ENCODE measurements at places on chromosomes 5 and 9.

GRCh38 chr9:90441814-90442213, 200.8 kb downstream of the DIRAS2 start:
- DNase-seq = no peak

GRCh38 chr5:136749016-136749415, 383.7 kb upstream of the TRPC7 start:
- no peak for DNase-seq

DNA sequence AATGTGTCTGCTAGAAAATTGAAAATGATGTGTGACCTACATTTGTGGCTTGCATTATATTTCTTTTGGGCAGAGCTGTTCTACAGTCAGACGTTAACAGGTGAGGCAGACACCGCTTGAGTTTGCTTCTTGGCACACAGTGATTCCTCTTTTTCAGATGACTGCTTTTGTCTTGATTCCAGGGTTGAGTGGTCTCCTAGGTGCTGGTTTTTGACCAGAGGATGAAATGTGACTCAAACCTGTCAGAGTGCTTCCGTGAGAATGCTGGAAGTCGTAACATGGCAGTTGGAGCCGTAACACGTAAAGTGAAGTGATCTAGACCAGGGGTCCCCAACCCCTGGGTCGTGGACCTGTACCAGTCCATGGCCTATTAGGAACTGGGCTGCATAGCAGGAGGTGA, 28.3 kb upstream of the NDFIP1 start:
- no peak for DNase-seq

DNA sequence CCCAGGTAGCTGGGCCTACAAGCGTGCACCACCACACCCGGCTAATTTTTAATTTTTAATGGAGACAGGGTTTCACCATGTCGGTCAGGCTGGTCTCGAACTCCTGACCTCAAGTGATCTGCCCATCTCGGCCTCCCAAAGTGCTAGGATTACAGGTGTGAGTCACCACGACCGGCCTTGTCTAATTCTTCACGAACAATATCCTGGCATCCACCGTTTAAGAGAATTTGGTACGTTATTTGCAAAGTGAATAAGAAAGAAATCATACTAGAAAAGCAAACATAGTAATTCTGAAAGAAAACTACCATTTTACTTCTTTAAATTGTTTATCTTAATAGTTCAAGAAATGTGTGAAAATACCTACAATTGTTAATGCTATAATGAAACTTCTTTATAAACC, 42.9 kb upstream of the TRIO start:
- no peak for DNase-seq

GRCh38 chr5:59596586-59597350, 296.8 kb downstream of the PDE4D start:
- no peak for DNase-seq

- no peak for DNase-seq
These were observed 416.3 kb downstream of the PIK3R1 start for GRCh38 chr5:68631884-68632283.

DNA sequence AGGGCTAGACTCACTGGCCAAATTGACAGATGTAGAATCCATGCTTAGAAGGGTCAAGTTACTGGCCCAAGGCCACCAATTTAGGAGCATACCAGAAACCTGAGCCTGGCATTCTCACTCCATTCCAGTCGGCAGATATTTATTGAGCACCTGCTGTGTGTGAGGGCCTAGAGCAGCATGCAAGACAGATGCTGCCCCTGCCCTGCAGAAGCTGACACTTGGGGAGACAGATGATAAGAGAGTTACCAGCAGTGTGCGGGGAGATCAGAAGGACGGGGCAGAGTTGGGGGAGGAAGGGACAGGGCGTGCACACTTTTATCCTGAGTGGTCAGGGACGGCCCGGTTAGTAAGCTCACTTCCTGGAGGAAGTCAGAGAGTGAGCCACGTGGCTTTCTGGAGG, 111.5 kb upstream of the RAPGEF1 start:
- DNase-seq = no peak

GRCh38 chr9:33442125-33442524, 5.3 kb downstream of the AQP3 start:
- DNase-seq = no peak

- DNase-seq = no peak
These were observed 169.9 kb downstream of the NNT start for GRCh38 chr5:43772764-43773477.

GRCh38 chr9:107874591-107875369, 385.2 kb upstream of the KLF4 start:
- DNase-seq = no peak

DNA sequence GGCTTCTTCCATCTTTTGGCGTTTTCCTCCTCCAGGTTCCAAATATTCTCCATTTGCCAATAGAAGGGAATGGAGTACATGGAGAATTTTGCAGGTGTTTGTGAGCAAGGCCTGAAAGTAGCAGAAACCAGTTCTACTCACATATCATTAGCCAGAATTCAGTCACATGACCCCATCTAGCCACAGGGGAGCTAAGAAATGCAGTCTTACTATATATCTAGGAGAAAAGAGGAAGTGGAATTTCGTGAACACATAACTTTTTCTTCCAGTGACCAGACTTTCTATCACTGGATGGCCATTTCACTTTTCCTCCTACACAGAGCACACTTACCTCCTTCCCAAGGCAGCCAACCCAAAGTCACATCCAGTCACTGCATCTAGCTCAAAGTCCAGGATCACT, 55.1 kb downstream of the LOX start:
- DNase-seq = no peak

DNA sequence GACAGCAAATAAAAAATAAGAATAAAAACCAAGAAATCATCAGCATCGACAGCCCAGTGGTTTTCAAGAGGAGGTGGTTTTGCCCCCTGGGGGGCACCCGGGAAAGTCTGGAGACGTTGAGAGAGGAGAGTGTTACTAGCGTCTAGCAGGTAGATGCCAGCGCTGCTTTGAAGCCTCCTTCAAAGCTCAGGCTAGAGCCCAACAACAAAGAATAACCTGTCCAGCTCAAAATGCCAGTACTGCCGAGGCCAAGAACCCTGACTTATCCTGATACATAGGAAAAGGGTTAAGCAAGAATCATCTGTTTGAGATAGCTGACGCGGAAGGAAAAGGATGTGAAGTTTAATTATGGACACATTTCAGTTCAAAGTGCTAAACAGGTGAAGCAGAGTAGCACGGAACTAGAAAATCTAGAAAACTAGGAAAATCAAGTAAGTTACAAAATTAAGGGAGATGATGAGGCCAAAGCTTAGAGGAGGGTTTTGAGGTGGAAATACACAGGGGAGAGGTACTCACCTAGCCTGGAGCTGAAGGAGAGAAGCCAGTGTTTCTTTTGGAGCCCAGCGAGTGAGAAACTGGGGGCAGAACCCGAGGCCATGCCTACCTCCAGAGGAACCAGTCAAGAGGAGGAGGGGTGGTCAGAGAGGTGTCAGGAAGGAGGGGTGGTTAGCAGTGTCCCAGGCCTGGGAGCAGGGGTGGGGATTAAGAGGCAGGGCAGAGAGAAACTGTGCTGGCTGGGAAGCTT, 121.0 kb upstream of the RETREG1 start:
- DNase-seq = no peak

- no peak for DNase-seq
These were observed 103.4 kb downstream of the CFAP95 start for GRCh38 chr9:69923972-69924371.

DNA sequence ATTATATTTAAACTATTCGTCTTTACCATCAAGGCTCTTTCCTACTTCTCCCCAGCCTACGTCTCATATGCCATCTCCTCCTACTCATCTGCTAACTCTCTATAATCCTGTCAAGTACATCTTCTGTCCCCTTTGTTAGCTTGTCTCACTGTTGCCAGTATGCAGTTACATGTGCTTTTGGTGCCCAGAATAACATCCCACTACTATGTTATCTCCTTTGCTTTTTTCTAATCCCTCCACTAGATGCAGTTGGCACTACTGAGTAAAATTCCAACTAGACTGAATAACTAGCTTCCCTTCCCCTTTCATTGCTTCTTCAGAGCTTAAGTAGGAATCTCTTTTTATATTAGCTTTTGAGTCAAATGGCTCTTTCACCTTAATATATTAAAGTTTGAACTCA, 3.0 kb upstream of the ARRDC3 start:
- DNase-seq = no peak

DNA sequence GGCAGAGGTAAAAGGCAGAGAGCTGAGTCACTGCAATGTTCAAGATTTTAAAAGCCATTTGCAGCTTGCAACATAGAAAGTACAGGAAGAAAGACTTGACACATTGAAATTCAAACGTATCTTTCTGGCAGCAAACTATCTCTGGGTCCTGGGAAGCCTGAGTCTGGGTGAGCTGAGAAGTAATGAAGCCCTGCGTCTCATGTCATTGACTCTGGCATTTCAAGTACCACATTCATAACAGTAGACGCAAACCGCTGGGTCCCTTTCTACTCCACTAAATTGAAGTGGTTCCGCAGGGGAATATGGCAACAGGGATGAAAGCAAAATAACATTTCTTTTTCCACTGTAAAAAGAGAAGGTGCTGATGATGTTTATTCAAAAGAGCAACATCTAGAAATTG, 694.3 kb downstream of the BRINP1 start:
- DNase-seq = no peak

GRCh38 chr5:80191991-80192398, 63.9 kb downstream of the SERINC5 start:
- no peak for DNase-seq

- no peak for DNase-seq
These were observed 315.2 kb upstream of the CDH6 start for GRCh38 chr5:30878296-30878695.

DNA sequence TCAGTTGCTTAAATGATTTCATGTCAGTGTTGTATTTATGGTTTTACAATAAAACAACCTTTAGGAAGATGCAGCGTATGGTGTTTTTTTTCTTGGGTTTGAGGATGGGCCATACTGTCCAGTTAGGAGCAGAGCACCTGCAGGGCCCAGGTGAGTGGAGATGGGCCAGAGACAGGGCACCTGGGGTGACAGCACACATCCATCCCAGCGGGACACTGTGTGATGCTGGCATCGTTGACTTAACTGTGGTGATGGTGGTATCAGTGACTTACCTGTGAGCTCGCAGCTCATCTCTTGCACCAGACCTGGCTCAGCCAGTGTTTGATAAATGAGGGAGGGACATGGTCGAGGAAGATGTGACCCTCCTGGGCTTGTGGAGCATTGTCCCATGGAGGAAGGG, 21.6 kb downstream of the AMBP start:
- DNase-seq = no peak

DNA sequence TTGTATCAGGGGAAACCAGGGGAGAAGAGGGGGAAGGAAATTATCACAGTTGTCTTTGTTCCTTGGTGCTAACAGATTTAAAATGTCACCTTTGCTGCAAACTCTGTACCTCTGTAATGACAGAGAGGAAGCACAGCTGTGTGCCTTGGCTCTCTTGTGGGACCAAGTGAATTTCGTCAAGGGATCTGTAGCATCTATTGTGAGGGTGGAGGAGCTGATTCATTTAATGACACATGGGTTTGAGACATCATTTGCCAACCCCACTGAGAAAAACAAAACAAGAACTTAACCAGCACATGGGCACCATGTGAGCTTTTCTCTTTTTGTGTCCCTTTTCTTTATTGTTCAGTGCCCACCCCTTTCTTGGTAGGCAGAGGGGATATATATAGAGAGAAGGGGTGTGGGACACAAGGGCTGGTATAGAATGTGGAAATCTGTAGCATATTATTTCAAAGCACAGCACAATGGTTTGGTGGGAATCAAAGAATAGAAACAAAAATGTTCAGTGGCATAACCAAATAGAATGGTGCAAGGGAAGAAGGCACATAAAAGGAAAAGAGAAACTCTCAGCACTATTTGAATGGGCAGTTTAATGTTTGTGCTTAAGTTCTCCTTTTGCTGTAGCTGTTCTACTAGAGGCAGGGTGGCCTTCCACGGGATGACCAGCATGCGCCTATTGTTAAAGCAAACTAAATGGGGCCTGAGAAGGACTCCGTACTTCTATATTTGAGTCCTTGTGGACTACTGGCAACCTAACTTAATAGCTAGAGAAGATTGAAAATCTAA, 63.3 kb downstream of the LIX1 start:
- no peak for DNase-seq

GRCh38 chr9:123276551-123276950, 8.2 kb upstream of the STRBP start:
- DNase-seq = no peak

GRCh38 chr9:131421691-131422090, 27.8 kb downstream of the PRRC2B start:
- no peak for DNase-seq

DNA sequence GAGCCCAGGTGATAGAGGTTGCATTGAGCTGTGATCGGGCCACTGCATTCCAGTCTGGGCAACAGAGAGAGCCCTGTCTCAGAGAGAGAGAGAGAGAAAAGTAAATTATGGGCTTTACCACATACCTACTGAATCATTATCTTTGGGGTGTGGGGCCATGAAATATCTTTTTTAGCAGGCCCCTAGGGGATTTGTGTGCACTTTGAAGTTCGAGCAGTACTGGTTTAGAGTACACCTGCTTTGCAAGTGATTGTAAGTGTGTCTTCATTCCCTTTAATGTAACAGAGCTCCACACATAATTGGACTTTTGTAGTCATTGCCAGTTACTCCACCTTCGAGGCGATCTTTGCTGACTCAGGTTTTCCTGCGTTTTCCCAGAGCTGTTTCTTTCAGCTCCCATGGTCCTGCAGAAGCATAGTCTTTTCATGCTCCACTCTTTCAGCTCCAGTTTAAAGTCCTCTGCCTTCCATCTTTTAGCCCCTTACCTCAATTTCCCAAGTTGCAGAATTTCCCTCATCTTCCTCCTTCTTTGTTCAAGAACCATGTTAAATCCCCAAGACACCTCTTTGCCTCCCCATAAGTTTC, 24.0 kb upstream of the FRMPD1 start:
- DNase-seq = no peak

- DNase-seq = no peak
These were observed 109.3 kb upstream of the TMEM161B start for GRCh38 chr5:88377705-88378656.

DNA sequence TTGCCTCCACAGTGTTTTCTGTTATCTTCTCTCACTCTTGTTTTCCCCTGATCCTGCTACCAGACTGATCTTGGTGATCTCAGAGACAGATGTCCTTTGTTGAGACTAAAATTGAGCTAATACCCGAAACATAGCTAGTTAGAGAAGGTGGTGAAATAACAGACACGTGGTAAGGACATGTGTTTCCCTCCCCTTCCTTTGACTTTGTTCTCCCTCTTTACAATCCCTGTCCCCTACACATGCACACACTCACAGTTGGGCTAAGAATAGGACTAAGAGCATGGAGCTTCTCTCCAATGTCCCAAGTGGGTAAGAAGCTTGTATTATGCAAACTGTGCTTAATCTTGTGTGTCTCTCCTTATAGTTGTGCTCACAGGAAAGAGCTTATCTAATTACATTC, 1603.0 kb upstream of the C9orf72 start:
- no peak for DNase-seq

DNA sequence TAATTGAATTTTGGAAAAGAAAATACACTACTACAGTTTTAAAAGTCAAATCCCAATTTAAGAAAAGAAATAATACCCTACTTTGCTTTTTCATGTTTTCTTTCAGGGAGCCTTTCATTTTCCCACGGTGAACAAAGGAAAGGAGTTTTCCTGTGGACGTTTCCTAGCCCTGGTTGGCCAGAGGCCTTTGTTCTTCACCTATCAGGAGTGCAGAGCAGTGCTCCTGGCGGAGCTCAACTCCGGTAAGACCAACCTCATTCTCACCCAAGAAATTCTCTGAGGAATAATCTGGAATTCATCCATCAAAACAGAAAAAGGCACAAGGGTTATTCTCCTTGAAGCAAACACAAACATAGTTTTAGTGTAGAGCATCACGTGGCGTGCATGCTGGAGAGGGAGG, 248.9 kb downstream of the ADGRV1 start:
- no peak for DNase-seq

- DNase-seq = no peak
These were observed 90.8 kb downstream of the HRH2 start for GRCh38 chr5:175748650-175749049.

Measured in glutamatergic neuron (in vitro differentiated cells).